Fibroblast of mammary gland (primary cell): ENCODE measurements at places on chromosomes 7 and 10.

DNA sequence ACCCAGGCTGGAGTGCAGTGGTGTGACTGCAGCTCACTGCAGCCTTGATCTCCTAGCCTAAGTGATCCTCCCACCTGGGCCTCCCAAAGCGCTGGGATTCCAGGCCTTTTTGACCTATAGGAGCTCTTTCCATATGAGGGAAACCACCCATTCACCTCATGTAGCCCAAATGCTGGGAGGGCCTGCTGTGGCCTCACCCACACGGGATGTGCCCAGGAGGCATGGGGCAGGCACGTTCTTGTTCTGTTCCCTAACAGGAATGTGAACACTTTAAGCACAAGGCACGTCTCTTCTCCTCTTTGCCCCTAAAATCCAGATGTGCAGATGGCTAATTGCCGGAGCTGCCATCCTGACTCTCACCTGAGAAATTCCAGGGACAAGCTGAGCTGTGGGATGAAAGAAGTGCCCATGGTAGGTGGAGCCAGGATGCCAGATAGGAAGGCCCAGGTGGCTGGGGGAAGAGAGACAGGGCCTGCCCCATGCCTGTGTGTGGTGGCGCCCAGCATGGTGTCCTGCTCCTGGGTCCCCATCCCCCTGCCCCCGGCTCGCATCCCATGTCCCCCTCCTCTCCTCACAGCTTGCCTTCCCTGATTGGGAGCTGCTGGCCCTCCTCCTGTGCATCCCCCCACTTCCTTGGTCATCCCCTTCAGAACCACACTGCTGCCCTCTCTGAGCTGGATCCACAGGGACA lies 17.3 kb downstream of the CAMK2B start:
- DNase-seq, result no peak

DNA sequence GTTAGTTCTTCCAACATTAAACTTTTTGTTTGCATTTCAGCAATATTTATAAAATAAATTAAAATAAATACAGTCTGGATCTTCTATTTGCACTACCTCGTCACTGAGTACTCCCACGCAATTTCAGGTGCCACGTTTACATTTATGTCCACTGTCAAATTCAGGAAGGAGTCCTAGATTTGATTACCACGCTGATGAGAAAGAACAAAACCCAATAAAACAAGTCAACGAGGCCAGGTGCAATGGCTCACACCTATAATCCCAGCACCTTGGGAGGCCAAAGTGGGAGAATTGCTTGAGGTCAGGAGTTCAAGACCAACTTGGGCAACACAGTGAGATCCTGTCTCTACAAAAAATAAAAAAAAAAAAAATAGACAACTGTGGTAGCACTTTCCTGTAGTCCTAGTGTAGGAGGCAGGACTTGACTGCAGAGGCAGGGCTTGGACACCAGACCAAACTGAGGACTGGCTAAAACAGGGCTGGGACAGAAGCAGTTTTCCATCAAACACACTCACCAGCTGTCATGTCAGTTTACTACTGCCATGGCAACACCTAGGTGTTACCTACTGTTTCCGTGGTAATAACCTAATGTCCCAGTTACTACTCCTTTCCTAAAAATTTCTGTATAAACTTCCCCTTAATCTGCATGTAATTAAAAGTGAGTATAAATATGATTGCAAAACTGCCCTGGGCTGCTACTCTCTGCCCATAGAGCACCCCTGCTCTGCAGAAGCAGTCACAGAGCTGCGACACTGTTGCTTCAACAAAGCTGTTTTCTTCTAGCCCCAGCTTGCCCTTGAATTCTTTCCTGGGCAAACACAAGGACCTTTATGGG lies 341.7 kb downstream of the PARD3 start:
- no peak for DNase-seq

GRCh38 chr7:66668677-66669076 lies 40.0 kb downstream of the KCTD7 start:
- no peak for DNase-seq

GRCh38 chr10:67151471-67151870 lies 225.6 kb downstream of the LRRTM3 start:
- no peak for DNase-seq

DNA sequence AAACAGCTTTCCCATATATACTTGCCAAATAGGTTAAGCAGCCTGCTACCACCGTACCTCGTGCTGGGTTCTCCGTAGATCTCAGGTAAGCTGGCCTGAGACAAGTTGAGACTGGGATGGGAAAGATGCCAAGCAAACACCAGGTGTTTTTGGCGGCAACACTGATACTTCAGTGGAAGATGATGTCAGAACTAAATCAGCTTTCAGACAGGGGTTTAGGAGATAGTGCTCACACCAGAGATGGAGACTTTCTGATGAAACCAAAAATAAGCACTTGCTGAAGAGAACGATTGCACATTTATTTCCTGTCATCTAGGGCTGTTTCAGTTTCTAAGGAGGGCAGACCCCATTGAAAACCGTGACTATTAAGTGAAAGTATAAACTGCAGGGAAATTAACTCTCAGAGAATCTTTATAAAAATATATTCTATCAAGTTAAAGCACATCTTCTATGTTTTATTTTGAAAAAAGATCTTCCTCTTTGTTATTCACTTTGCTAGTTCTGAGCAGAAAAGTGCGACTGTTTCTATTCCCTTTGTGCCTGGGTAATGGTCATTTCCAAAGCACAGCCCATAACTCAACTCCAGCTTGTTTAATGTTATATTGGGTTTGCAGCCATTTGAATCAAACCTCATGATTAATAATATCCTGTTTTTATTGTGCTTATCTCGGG lies 149.9 kb downstream of the CPED1 start:
- no peak for DNase-seq

- DNase-seq, result no peak
These were observed 58.9 kb downstream of the FAM53B start for GRCh38 chr10:124685261-124685660.
